ENCODE measurements at places on chromosomes 1 and 21.

DNA sequence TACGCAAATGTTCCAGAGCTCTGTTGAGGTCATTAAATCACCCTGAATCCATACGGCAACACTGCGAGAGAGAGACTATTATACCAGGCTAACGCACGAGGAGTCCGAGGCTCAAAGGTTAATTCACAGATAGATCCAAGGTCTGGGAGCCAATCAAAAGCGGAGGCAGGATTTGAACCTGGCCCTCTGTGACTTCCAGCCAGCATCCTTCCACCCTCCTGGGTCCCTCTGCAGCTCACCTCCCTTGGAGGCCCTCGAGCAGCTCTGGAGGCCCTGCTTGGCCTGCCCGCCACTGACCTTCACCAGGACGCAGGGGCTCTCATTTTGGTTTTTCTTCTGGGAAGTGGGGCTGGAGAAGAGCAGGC is 42.1 kb downstream of the KIAA1614 start:
- DNase-seq = no peak

DNA sequence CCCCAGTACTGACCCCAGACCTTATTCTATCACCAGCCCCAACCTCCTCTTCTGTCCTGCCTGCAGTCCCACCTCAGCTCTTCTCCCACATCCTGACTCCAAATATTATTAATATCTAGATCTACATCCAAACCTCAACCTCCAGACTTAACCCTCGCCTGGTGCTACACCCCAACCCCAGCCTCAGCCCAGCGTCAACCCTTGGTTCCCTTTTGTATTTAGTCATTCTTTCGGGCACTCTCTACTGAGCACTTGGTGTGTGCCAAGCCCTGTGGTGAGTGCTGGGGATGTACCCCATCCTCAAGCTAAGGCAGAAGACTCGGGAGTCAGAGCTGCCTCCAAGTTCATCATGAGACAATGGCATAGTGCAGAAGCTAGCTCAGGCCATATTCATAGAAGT is 1.1 kb downstream of the SHISAL2A start:
- DNase-seq = no peak

GRCh38 chr1:153612111-153612754 is 704 bp downstream of the S100A16 start:
- no peak for DNase-seq

GRCh38 chr1:157114183-157115121 is 14.8 kb upstream of the ETV3L start:
- no peak for DNase-seq

- DNase-seq = no peak
These were observed 13.3 kb upstream of the BECN2 start for GRCh38 chr1:241944300-241944699.

DNA sequence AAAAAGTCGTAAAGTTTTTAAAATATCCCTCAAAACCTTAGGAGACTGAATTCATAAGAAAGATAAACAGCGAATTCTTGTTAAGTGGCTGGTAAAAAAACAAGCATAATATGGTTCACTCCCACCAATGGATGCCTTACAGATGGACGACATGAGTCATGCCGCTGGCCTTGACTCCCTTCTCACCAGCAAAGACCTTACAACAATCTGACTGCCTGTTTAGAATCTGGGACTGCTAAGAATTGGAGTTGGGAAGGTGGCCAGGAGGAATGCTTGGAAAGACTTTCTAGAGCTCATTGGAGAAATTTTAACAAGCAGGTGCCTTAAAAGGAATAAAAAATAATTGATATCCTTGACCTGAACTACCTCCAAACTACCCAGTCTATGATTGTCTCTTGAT is 206.9 kb upstream of the FMN2 start:
- no peak for DNase-seq

- DNase-seq = no peak
These were observed 584 bp upstream of the LTN1 start for GRCh38 chr21:28993293-28993629.

- no peak for DNase-seq
These were observed 6.5 kb upstream of the CELA2B start for GRCh38 chr1:15469361-15469760.

DNA sequence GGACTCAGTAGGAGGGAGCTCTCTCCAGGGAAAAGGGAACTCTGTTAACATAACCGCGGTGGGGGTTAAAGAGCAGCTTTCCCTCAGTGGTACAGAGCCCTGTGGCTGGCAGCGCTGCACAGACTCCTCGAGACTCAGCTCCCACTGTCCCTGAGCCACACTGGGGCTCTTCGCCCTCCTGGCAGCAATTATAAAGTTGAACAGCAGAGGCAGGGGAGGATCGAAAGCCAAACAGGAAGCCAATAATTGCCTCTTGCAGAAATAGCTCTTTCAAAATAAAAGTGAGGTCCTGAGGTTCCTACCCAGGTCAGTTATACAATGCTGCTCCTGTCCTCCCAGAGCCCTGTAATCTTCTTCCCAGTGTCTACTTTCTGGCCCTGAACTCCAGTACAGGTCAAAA is 77.0 kb downstream of the FAM78B start:
- no peak for DNase-seq

Measured in NCI-H1436 treated with DMSO at 0.1 percent for 48 hours (cell line).